ENCODE measurements at places on chromosomes 12 and 14.

GRCh38 chr14:24334431-24335291, at the start of gene ADCY4:
ADCY4 (minus strand) TSS chr14:24335071; CDS start chr14:24334652, 419 bp downstream.
- DNase-seq: no peak

DNA sequence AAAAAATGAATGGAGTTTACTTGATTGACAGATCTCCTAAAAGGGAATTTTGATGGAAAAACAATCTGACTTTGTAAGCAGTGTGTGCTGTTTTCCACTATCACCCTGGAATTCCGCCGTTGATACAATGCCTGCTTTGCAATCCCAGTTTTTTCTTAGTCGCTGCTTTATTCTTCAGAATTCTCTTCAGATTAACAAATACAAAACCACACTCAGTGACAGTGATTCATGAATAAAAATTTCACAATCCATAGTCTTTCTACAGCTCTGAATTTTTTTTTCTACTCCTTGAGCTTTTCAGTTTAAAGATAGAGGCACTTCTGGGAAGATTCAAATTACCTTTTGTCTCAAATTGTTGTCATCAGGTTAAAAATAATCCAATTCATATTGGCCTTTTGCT, 44.6 kb upstream of the KITLG start:
- DNase-seq: no peak

DNA sequence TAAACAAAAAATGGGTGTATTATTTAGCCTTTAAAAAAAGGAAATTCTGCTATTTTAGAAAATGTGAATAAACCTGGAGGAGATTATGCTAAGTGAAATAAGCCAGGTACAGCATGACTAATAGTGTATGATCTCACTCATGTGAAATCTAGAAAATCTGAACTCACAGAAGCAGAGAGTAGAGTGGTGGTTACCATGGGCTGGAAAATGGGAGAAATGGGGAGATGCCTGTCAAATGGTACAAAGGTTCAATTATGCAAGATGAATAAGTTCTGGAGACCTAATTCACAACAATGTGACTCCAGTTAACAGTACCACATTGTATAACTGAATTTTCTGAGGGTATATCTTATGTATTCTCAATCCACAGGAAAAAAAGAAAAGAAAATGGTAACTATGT, 17.4 kb upstream of the LEMD3 start:
- DNase-seq: no peak

- DNase-seq: no peak
Observed at GRCh38 chr12:93857991-93858447, 180.8 kb downstream of the CRADD start.

DNA sequence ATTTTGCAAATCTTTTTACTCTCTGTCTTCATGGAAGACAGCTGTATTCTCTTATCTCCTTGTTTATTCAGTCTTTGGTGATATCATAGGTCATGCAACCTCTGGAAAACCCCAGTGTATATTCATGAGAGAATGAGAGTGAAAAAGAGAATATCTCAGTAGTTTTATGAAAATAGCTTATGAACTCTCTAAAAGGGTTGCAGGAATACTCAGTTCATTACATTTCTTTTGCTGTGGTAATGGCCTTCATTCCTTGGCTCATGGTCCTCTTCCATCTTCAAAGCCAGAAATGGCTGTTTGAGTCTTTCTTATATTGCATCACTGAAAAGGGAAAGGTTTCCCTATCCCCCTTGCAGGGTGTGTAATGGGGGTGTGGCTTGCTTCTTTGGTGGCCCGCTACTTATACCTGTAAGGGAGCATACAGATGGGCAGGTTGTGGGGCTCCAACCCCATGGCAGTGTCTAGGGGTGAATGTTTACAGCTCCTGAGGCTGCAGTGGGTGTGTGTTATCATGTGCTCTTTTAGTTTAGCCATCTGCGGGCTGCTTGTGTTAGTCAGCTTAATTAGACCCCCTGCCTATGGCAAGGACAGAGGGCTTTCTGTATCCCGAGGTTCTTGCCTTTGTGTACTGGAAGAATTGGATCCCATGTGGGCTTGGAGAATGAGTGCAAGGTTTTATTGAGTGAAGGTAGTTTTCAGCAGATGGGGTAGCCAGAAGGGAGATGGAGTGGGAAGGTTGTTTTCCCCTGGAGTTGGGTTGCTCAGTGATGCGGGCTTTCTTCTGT, 150.2 kb downstream of the CCDC91 start:
- no peak for DNase-seq

DNA sequence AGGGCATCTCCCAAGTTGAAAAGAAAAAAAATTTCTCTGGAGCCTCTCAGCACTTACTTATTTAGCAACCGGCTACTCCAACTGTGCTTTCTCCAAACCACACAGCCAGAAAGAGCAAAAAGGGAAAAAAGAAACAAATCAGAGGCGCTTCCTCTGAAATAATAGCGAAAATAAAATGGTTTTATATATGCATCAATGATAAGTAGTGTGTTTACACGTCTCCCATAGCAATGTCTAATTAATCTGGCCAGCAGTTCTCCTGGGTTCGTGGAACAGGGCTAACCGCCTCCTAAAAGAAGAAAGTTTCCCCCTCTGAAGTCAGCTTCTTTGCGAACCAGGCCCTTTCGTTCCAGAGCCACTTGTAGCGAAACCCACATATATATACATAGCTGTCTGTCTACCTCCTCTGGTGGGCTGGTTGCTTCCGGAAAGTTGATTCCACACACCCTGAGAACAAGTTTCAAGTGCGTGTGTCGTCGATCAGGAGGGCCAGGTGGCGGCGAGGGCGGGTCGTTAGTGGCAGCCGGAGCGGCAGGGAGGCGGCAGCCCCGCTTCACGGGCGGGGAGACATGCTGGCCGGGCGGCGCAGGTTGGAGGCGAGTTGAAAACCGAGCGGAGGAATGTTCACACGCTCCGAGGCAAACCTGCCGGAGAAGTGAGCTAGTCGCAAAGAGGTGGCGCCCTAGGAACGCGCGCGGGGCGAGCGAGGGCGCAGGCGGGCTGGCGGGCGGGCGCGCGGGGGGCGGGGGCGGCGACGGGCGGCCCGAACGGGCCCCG, 2.7 kb downstream of the PTHLH start:
- no peak for DNase-seq

GRCh38 chr12:71439362-71439612, 311 bp upstream of the LGR5 start:
- no peak for DNase-seq

GRCh38 chr12:27436029-27436428, 10.5 kb upstream of the SMCO2 start:
- DNase-seq: no peak

DNA sequence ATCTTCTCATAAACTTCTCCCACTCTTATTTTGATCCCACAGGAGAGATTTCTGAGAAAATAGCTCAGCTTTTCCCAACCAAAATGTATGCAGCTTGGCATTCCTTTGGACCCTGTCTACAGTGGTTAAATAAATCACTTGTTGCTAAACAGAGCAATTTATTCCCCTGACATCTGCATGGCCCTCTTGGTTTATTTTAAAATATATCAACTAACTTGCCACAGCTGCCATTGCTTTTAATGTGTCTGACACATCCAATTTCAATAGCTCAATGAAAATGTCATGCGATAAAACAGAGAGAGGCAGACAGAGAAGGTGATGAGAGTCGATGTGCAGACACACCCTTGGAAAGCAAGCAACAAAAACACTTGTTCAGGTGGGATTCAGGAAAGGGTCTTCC, 128.3 kb downstream of the SSPN start:
- no peak for DNase-seq

- DNase-seq: no peak
Observed at GRCh38 chr14:60089221-60089620, 2.5 kb upstream of the PCNX4 start.

GRCh38 chr12:66603461-66603860, 75.4 kb downstream of the GRIP1 start:
- no peak for DNase-seq

GRCh38 chr14:30227876-30228275, 300.2 kb upstream of the PRKD1 start:
- no peak for DNase-seq

DNA sequence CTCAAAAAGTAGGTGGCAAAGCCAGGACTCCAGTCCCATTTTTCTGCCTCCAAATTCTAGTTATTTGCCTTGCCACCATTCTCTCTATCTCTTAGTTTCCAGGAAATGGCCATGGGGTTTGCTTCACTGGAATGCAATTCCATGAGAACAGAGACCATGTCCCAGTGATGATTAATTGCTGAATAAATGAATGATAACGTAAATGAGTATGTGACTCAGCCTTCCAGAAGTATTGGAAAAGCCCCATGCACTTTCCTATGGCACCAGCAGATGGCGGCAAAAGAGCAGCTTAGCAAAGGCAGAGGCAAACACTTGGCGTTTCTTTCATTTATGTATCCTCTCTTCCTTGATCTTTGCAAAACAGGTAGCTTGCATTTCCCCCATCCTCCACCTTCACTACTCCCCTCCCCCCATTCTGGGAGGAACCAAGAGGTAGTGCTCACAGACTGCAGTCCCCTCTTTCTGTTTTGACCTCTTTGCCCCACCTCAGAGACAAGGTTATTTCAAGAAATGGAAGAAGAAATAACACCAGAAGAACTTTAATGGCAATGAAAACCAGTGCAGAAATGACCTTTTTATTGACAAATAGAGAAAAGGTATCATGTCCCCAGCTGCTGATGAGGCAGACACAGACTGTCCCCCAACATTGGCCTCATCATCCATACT, 21.3 kb downstream of the TBX3 start:
- DNase-seq: peak; percentile 45

DNA sequence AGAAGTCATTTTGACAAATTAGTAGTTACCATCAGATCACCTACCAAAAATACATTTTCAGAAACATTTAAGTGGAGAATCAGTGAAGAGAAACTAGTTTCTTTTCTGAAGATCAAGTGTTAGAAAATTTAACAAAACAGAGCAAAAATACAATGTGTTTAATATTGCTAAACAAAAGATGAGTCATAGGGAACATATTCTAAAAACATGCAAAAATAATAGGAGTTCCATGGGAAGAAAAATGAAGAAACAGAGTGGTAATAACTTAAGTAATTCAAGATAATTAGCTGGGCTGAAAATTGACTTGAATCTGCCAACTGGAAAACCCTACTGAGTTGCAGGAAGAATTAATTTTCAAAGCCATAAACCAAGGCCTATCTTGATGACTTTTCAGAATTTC, 111.5 kb upstream of the KITLG start:
- DNase-seq: no peak

DNA sequence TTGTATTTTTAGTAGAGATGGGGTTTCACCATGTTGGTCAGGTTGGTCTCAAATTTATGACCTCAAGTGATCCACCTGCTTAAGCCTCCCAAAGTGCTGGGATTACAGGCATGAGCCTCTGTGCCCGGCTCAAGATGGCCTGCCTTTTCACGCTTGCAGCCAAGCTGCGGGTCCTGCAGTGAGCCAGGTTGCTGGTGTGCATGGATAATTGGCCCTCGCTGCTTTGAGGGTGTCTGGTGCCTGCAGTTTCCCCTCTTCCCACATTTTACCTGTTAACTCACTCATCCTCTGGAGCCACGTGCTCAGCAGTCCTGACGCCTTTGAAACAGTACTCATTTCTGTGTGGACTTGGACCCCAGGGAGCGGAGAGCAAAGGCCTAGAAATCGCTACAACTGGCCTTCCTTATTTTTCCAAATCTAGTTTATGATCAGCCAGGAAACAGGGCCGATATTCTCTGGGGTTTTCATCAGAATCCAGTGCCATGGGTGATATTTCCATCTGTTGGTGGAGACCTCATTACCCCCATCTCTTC, 42.2 kb downstream of the TPCN1 start:
- no peak for DNase-seq

DNA sequence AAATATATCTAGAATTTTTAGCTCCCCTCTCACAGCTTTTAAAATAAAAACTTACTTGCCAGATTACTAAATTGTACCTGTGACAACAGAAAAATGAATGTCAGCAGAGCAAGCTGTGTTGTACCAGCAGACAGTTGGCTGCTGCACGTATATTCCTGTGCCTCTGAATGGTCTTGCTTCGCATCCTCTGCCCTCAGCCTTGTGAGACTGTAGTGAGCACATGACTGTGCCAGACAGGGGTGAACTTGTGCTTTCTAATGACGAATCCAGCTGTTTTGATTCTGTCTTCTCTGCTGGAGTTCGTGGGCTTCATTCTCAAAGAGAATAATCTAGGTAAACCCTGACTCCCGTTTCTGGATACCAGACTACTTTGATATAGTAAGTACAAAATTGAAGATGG, 58.3 kb upstream of the FRMD6 start:
- DNase-seq: no peak

DNA sequence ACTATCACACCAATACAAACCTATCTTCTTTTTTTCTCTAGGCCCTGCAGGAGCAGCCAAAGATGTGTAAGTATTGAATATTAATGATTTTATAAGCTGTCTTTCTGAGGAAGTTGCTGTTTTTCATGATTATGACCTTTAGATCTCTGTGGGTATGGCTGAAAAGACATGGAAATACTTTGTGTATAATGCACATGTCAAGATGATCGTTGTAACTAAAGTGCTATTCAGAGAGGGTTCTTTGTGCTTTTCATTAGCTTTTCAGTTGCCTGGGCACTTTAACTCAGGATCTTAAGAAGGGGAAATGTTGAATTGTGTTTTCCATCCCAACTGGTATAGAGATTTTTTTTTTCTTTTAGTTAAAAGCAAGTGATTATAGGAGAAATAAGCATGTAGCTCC, 18.1 kb downstream of the C12orf75 start:
- DNase-seq: no peak

- no peak for DNase-seq
Observed at GRCh38 chr12:110458756-110459155, 8.6 kb upstream of the ARPC3 start.

DNA sequence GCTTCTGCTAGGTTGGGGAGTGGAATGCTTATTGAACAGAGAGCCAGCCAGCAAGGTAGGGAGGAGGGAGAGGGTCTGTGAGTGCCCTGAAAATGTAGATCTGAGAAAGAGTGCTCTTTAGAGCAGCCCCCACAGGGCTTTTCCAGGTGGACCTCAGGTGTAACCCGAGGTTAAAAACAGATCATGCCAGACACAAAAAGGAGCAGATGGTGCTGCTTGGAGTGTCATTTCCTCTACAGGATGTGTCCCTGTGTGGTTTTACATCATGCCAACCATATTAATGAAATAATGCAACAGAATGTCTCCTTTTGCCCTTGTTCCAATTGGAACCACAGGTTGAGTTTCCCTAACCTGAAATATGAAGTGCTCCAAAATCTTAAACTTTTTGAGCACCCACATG, 6.4 kb downstream of the SUSD6 start:
- DNase-seq: no peak

GRCh38 chr12:121166356-121166755, 33.7 kb downstream of the P2RX7 start:
- DNase-seq: no peak

- no peak for DNase-seq
Observed at GRCh38 chr12:18148961-18149360, 59.0 kb upstream of the RERGL start.

DNA sequence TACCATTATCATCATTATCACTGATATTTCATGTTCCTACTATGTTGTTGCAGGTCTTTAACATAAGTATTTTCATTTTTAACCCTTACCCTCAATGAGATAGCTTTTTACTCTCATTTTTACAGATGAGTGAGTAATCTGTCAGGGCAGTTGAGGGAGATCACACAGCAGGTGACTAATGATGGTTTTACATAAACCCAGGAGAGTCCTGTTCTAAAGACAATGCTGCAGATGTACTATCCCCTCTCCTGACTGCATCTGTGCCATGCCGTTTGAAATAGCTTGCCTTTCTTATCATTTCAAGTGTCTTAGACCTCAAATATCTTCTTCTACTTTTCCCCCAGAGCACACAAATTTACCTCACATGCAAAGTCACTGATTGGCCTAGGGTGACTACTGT, 1552.1 kb upstream of the SEL1L start:
- DNase-seq: no peak

Measured in stimulated activated CD8-positive, alpha-beta memory T cell treated with anti-CD3 and anti-CD28 coated beads, Interleukin-7, amount 100 ng/mL, for 1 hour (primary cell).